ENCODE measurements at places on chromosomes 6 and 20. TPM values are rescaled to one million over a fixed set of nuclear protein-coding genes. Genes with fewer than 3 reads are reported as not detected.

XKR7 gene
- not detected for total RNA-seq

SLPI gene
- total RNA-seq, result 21.9 TPM

TRERF1 gene
- 1.8 TPM for total RNA-seq

SLC22A7 gene
- total RNA-seq, result not detected

EDN1 gene
- 2.7 TPM for total RNA-seq

TBC1D32 gene
- 2.6 TPM for total RNA-seq

IER3 gene
- total RNA-seq, result 12.7 TPM

C6orf58 gene
- total RNA-seq, result not detected

Data from left ventricle myocardium superior (tissue), 1 donor.